ENCODE measurements at places on chromosomes 6 and 20.

GRCh38 chr6:137744877-137745276 is 122.2 kb upstream of the TNFAIP3 start:
- no peak for DNase-seq
- peaks cover 2% of the 10 kb centered on the region for H3K36me3 ChIP-seq
- no peak overlapping the region for H3K27ac ChIP-seq
- H3K4me1 ChIP-seq = peaks cover 4% of the 10 kb centered on the region

DNA sequence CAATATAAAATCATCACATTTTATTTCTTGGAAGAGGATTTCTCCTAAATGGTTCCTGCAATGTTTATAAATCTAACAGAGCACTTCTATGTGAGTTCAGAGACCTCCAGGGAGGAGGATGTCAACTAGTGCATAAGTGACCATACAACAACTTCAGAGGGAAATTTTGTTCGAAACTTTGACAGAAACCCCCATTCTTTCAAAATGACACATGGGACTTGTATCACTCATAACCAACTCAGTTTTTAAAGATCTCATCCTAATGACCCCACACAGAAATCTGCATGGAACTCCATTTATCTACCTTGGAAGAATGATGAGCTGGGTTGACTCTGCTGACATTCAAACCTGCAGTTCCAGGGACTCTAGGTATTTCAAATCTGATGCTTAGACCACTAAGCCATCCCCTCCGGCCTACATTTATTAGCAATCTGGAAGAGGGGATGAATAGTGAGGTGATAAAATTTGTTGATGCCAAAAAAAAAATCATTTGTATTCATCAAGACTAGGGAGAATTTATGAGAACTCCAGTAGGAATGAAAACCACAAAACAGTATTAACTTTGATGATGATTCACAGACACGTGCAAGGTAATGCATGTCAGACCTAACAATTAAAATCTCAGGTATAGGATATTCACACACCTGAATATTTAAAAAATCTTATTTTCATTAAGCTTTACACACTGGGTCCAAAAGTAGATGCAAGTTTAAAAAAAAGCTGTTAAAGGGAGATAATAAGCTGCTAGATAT is 153.0 kb downstream of the REV3L start:
- H3K4me3 ChIP-seq = no peak overlapping the region
- H3K27ac ChIP-seq = no peak overlapping the region
- DNase-seq = no peak
- H3K4me1 ChIP-seq = no peaks in the 10 kb centered on the region
- peaks cover 31% of the 10 kb centered on the region for H3K36me3 ChIP-seq
- no peaks in the 10 kb centered on the region for H3K27me3 ChIP-seq

- DNase-seq = no peak
- H3K4me3 ChIP-seq = peak overlapping the region; percentile 79
- peaks cover 84% of the 10 kb centered on the region for H3K27me3 ChIP-seq
- no peak overlapping the region for H3K27ac ChIP-seq
- peaks cover 3% of the 10 kb centered on the region for H3K36me3 ChIP-seq
Measured at GRCh38 chr20:21103582-21104465, 2.3 kb downstream of the LINC00237 start.

DNA sequence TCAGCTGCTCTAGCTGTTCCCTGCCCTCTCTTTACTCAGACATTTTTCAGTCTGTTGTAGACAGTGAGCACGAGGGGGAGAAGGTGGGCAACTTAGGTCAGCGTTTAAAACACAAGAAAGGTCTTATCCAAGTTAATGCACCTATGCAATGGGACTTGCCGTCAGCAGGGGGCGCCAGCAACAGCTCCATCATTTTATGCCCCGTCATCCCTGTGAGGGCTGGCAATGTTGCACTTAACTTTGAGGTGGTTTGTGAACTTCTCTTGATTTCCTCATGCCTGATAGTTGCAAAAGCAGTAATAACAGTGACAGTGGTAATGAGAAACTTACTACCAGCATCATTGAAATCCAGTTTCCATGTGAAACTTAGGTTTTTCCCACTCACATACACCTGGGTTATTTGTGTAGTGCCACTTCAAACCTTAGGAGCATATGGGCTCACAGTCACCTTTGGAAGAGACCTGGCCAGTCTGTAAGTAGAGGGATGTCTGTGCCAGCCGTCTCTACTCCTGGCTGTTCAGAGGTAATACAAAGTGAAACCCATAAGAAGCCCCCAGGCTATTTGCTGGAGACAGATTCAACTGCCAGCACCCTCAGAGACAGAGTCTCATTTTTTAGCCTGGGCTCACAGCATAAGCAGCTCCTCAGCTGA is 44.9 kb upstream of the ID1 start:
- peak; percentile 83 for DNase-seq
- no peaks in the 10 kb centered on the region for H3K27me3 ChIP-seq
- H3K4me1 ChIP-seq = peaks cover 7% of the 10 kb centered on the region
- H3K27ac ChIP-seq = peak overlapping the region; percentile 78
- H3K4me3 ChIP-seq = no peak overlapping the region

- H3K4me3 ChIP-seq = no peak overlapping the region
- no peak overlapping the region for H3K27ac ChIP-seq
- H3K4me1 ChIP-seq = no peaks in the 10 kb centered on the region
- H3K27me3 ChIP-seq = peaks cover 16% of the 10 kb centered on the region
- DNase-seq = no peak
Measured at GRCh38 chr6:63560801-63561287, 11.4 kb upstream of the LOC128125822 start.

DNA sequence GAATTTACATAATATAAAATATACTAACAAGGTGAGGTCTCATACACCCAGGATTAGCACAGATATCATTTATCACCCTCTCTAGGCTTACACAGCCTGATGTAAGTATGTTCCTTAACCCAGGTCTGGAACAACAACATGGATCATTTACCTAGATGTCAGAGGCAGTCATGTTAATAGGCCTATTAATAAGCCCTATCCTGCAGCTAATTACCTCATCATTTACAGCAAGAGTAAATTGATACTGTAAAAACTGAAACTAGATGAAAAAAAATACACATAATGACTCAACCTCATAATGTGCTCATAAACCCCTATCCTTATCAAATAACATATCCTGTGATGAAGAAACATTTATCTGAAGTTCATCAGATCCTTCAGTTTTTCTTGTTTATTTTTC is 334.3 kb upstream of the MANEA start:
- no peaks in the 10 kb centered on the region for H3K36me3 ChIP-seq
- H3K4me1 ChIP-seq = no peaks in the 10 kb centered on the region
- no peaks in the 10 kb centered on the region for H3K27me3 ChIP-seq
- no peak for DNase-seq
- no peak overlapping the region for H3K27ac ChIP-seq

GRCh38 chr6:36204068-36204753 is 7.7 kb downstream of the BRPF3 start:
- peaks cover 55% of the 10 kb centered on the region for H3K4me1 ChIP-seq

DNA sequence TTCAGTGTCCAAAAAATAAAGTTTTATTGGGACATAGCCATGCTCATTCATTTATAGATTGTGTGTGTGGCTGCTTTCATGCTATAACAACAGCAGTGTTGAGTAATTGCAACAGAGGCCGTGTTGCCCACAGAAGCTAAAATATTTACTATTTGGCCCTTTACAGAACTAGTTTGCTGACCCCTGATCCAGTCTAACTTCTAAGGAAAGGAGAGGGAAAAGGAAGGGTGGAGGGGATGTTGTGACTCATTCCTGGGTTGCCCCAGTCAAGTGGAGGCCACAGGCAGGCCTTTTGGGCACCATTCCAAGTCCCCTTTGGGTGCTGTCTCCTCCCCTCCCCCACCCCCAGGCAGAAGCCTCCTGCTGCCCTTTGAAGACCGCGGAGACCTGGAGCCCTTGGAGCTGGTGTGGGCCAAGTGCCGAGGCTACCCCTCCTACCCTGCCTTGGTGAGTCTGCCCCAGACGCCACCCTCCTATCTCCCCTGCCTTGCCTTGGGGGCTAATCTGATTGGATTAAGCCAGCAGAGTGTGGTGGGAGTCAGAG is 28.4 kb downstream of the BRPF3 start:
- no peak overlapping the region for H3K27ac ChIP-seq
- H3K4me3 ChIP-seq = no peak overlapping the region
- H3K4me1 ChIP-seq = peaks cover 3% of the 10 kb centered on the region
- H3K36me3 ChIP-seq = peaks cover 31% of the 10 kb centered on the region
- no peak for DNase-seq

- no peak overlapping the region for H3K4me3 ChIP-seq
- peaks cover 16% of the 10 kb centered on the region for H3K27me3 ChIP-seq
- no peaks in the 10 kb centered on the region for H3K4me1 ChIP-seq
Measured at GRCh38 chr6:79127660-79128059, 49.6 kb upstream of the PHIP start.

GRCh38 chr6:40355532-40355931 is 231.6 kb downstream of the LRFN2 start:
- peaks cover 5% of the 10 kb centered on the region for H3K27me3 ChIP-seq
- peaks cover 14% of the 10 kb centered on the region for H3K4me1 ChIP-seq
- no peak overlapping the region for H3K27ac ChIP-seq
- H3K36me3 ChIP-seq = no peaks in the 10 kb centered on the region
- no peak for DNase-seq

GRCh38 chr20:39136798-39137197 is 174.7 kb downstream of the DHX35 start:
- no peak overlapping the region for H3K27ac ChIP-seq
- no peaks in the 10 kb centered on the region for H3K36me3 ChIP-seq
- H3K4me3 ChIP-seq = no peak overlapping the region
- no peak for DNase-seq
- H3K27me3 ChIP-seq = peaks cover 3% of the 10 kb centered on the region

DNA sequence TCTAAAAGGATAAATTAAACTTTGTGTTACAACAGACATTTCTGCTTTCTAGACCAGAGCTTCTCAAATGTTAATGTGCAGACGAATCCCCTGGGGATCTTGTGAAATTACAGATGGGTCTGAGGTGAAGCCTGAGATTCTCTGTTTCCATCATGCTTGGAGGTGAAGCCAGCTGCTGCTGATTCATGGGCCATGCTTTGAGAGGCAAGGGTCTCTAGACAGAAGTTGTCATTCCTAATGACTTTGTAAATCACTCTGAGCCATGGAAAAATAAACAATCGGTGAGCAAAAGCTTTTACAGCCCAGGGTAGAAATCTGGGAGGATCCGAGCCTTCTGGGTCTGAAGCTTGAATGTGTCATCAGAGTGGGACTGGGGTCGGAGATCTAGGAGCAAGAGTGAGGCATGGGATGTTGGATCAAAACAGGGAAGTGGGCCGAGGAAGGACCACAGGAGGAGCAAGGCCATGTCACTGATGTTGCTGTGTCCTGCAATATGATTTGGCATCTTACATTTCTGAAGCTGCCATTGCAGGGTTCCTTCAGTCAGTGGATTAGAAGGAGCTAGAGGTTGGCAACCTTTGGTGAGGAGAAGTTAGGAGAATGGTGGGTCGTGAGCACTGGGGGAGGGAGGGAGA is 77.3 kb downstream of the TRMT11 start:
- no peaks in the 10 kb centered on the region for H3K27me3 ChIP-seq
- no peaks in the 10 kb centered on the region for H3K36me3 ChIP-seq
- H3K27ac ChIP-seq = no peak overlapping the region
- no peak overlapping the region for H3K4me3 ChIP-seq

- peak overlapping the region; percentile 58 for H3K4me3 ChIP-seq
- H3K27ac ChIP-seq = peak overlapping the region; percentile 83
- peaks cover 13% of the 10 kb centered on the region for H3K36me3 ChIP-seq
- peaks cover 92% of the 10 kb centered on the region for H3K27me3 ChIP-seq
- H3K4me1 ChIP-seq = peaks cover 59% of the 10 kb centered on the region
- DNase-seq = no peak
Measured at GRCh38 chr6:137494988-137495702, 951 bp upstream of the OLIG3 start.

DNA sequence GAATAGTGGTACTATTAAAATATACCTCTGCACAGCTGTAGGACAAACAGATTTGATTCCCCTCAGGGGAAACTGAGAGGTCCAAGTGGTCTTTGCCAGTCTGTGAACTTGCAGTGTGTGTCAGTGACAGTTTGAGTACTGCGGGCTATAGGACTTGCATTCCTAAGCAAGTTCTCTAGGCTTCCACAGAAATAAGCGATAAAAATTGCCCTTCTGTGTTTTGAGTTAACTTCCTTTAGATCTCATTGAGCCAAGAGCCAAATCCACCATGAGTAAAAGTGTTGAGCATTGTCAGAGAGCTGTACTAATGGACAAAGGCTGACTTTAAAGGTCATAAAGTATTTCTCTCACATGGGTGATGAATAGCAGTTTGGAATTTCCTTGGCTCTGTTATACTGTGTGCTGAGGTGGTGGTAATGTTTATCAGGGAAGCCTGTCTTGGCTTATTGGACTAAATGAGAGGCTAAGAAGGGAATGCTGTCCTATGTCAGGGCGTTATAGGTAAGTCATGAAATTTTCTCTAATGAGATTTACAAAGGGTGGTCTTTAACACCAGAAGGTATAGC is 122.6 kb upstream of the MAP3K7 start:
- peaks cover 21% of the 10 kb centered on the region for H3K27me3 ChIP-seq
- no peak overlapping the region for H3K27ac ChIP-seq
- DNase-seq = no peak
- H3K36me3 ChIP-seq = no peaks in the 10 kb centered on the region
